Common myeloid progenitor, CD34-positive (primary cell): ENCODE measurements at places on chromosomes 3 and 15.

- no peak for DNase-seq
Observed at GRCh38 chr15:40721701-40722100, 26.7 kb downstream of the RAD51 start.

DNA sequence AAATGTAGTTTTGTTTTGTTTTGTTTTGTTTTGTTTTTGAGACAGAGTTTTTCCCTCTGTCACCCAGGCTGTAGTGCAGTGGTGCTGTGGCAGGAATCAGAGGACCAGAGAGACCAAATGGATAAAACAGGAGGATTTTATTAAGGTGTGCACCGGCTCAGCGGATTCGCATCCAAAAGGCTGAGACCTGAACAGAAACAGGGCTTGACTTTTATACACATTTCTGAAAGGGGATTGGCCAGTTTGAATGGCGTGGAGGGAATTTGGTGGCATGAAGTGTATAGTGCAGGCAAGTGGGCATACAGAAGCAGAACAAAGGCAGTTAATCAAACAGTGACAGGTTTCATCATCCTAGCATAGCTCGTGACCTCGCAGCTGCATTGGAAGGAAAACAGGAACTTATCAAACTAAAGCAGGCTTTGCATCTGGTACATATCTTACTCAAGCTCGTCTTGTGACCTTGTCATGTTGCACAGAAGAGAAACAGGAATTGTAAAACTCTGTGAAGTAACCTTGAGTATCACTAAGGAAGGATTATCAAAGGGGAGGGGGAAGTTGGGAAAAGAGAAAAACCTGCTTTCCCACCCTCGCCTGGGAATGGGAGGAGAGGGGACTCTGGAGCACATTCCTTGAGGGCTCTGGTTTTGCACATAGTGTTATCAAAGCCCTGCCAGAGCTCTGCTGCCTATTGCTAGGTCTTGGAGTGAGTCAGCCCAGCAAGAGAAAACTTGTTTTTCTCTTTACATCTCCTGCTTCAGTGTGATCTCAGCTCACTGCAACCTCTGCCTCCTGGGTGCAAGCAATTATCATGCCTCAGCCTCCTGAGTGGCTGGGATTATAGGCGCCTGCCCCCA, 38.5 kb downstream of the C3orf62 start:
- DNase-seq, result peak; percentile 94

DNA sequence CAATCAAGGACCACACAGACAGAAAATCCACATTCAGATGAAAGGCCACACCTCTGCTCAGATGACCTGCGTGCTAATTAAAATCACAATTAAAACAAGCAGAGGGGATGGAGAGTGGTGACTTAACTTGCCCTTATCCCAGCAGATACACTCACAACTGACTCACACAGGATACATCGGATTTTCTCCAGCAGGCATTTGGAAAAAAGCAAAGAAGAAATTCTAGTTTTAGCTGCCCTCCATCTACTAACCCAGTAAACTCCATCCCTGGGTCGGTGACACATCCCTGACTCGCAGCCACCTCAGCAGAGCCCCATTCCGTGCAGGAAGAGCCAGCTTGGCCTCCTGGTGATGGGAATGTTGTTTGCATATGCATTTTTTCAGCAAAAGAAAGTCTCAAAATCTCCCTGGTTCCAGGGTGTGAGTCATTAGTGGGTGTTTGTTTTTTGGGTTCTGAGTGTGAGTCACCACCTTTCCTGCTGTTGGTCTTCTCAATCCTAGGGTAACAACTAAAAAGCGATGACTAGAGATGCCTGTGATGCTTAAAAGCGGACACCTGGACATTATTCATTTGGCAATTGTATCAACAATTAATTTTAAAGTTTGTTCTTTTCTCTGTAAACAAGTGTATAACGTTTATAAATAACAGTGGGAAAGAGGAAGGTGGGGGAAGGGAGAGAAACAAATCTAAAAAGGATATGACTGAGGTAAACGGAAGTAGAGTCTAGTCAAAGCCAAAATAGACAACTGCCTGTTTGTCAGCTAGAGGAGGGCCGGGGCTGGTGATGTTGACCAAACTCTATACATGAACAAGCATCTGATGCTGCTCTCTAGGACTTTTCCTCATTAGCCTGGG, 49.8 kb upstream of the SLC4A7 start:
- DNase-seq, result no peak

DNA sequence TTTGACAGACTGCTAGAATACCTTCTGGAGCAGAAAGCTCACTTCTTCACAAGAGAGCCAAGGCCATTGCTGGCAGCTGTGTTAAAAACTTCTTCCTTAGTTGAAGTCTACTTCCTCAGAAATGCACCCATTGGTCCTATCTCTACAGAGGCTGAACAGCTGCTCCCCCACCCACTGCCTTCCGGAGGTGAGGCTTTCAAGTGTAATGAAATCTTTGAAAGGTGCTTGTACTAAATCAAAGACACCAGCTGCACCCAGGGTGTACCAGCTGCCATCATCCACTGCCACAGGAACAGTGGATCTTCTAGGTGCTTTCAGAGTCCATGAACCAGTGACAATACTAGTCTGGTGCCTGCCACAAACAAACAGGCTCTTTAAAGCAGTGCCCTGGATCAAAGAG, 26.4 kb upstream of the HERC1 start:
- DNase-seq, result no peak

- peak; percentile 77 for DNase-seq
Observed at GRCh38 chr3:193605876-193606275, 12.9 kb downstream of the OPA1 start.
